ENCODE measurements at places on chromosomes 2 and 18. TPM values are rescaled to one million over a fixed set of nuclear protein-coding genes. Genes with fewer than 3 reads are reported as not detected.

FMNL2 gene
- 28.0 TPM for total RNA-seq

AQP12B gene
- not detected for total RNA-seq

CSRNP3 gene
- 3.4 TPM for total RNA-seq

KCNJ3 gene
- total RNA-seq, result not detected

CCDC138 gene
- 8.5 TPM for total RNA-seq

GPR17 gene
- not detected for total RNA-seq

ZNF396 gene
- total RNA-seq, result 2.0 TPM

NMS gene
- not detected for total RNA-seq

PTRHD1 gene
- total RNA-seq, result 23.7 TPM

ALPG gene
- not detected for total RNA-seq

GPR155 gene
- 1.6 TPM for total RNA-seq

RUFY4 gene
- not detected for total RNA-seq

IKZF2 gene
- 11.3 TPM for total RNA-seq

CMPK2 gene
- total RNA-seq, result 11.0 TPM

UGT1A9 gene
- total RNA-seq, result not detected

SLC35G4 gene
- not detected for total RNA-seq

SGO2 gene
- 23.3 TPM for total RNA-seq

SLC30A3 gene
- 0.09 TPM for total RNA-seq

DNAJC5G gene
- total RNA-seq, result not detected

SESTD1 gene
- 62.3 TPM for total RNA-seq

AAMP gene
- total RNA-seq, result 262 TPM

PROM2 gene
- 0.18 TPM for total RNA-seq

FBXO41 gene
- 0.18 TPM for total RNA-seq

NLRC4 gene
- not detected for total RNA-seq

DES gene
- total RNA-seq, result 4.7 TPM

AOX1 gene
- 23.6 TPM for total RNA-seq

ACADL gene
- total RNA-seq, result 0.63 TPM

KCNS3 gene
- total RNA-seq, result not detected

IGFBP5 gene
- total RNA-seq, result 334 TPM

TRIM54 gene
- total RNA-seq, result not detected

SIX3 gene
- total RNA-seq, result not detected

C2orf66 gene
- total RNA-seq, result not detected

CCDC102B gene
- 3.1 TPM for total RNA-seq

CFC1B gene
- not detected for total RNA-seq

TMEM247 gene
- not detected for total RNA-seq

ACTG2 gene
- total RNA-seq, result 2.4 TPM

TMEM182 gene
- total RNA-seq, result not detected

POU3F3 gene
- total RNA-seq, result not detected

HOXD8 gene
- total RNA-seq, result 0.45 TPM

TFPI gene
- 72.5 TPM for total RNA-seq

NEU2 gene
- not detected for total RNA-seq

EDAR gene
- total RNA-seq, result not detected

IL36RN gene
- total RNA-seq, result not detected

COLEC11 gene
- total RNA-seq, result 0.09 TPM

DAW1 gene
- not detected for total RNA-seq

CD207 gene
- not detected for total RNA-seq

GKN2 gene
- not detected for total RNA-seq

FHOD3 gene
- 3.0 TPM for total RNA-seq

FSHR gene
- not detected for total RNA-seq
